ENCODE measurements at places on chromosomes 1 and 21. TPM values are rescaled to one million over a fixed set of nuclear protein-coding genes. Genes with fewer than 3 reads are reported as not detected.

GRCh38 chr1:97649591-97649990, 271.2 kb downstream of the DPYD start:
- no peak for DNase-seq
- H3K4me1 ChIP-seq, result no peaks in the 10 kb centered on the region

DNA sequence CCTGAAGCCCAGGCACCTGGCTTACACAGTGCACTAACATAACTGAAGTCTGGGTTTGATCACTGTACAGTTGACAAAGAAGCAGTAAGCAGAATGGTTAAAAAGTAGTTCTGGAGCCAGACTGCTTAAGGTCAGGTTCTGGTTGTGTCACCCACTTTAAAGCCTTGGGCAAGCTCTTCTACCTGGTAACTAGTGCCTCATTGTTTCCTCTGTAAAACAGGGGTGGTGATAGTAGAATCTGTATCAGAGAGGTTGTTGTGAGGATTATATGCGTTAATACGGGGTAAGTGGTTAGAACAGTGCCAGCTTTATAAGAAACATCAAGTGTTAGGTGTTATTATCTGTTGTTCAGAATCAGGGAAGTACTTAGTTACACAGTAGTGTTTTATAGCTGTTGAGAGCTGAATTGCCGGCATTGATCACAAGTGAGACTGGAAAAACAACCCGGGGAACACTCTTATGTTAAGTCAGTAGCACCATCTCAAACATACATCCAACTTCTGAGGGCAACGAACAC, 3.7 kb downstream of the BACH1 start:
- no peak overlapping the region for H3K4me3 ChIP-seq
- no peaks in the 10 kb centered on the region for H3K36me3 ChIP-seq
- peaks cover 80% of the 10 kb centered on the region for H3K4me1 ChIP-seq
- DNase-seq, result no peak
- H3K27ac ChIP-seq, result peak overlapping the region; percentile 99
- H3K27me3 ChIP-seq, result no peaks in the 10 kb centered on the region

DNA sequence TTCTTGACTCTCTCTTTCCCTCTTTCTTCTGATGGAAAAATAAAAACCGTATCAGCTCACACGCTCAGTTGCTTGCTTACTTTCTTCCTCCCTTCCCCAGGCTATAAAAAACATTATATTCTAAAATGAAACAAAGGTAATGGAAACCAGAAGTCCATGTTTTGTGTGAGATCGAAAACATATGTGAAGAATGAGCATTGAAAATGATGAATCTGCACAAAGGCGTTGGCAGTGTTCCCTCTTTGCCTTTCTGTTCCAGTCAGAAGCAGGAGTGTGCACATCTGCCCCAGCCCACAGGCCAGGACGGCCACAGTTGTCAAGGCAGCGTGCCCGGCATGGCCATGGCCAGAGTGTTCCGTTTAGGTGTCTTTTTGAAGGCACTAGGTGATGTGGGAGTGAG, 185.3 kb upstream of the USP24 start:
- H3K4me1 ChIP-seq, result no peaks in the 10 kb centered on the region
- peaks cover 11% of the 10 kb centered on the region for H3K27me3 ChIP-seq
- no peak overlapping the region for H3K4me3 ChIP-seq
- DNase-seq, result no peak

DNA sequence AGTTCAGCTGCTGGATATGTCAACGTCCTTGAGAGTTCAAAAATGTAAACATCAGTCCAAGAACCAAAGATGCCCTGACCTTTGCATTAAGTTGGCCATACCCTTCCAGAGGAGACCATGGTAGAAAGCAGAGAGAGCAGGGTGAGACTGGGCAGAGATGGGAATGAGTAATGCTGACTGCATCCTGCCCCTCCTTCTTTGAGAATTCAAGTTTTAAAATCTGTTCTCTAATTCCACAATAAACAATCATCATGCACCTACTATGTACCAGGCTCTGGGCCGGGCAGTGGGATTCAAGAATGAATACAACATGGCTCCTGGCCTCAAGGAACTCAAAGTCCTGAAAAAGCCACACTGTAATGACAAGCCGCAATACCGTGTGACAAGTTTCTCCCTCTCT, 3.9 kb upstream of the HAO2 start:
- no peak overlapping the region for H3K4me3 ChIP-seq
- no peak for DNase-seq
- no peaks in the 10 kb centered on the region for H3K4me1 ChIP-seq

- H3K27ac ChIP-seq, result no peak overlapping the region
- H3K36me3 ChIP-seq, result no peaks in the 10 kb centered on the region
- H3K4me1 ChIP-seq, result peaks cover 13% of the 10 kb centered on the region
- no peak overlapping the region for H3K4me3 ChIP-seq
- H3K27me3 ChIP-seq, result no peaks in the 10 kb centered on the region
These were observed 9.7 kb upstream of the THEM4 start for GRCh38 chr1:151918819-151919610.

- peaks cover 4% of the 10 kb centered on the region for H3K27me3 ChIP-seq
- H3K4me1 ChIP-seq, result peaks cover 4% of the 10 kb centered on the region
- no peak for DNase-seq
- H3K36me3 ChIP-seq, result no peaks in the 10 kb centered on the region
- H3K27ac ChIP-seq, result no peak overlapping the region
These were observed 4.8 kb upstream of the GPR37L1 start for GRCh38 chr1:202117898-202118371.

- H3K4me3 ChIP-seq, result no peak overlapping the region
- no peaks in the 10 kb centered on the region for H3K4me1 ChIP-seq
- no peak overlapping the region for H3K27ac ChIP-seq
- H3K36me3 ChIP-seq, result peaks cover 93% of the 10 kb centered on the region
- no peaks in the 10 kb centered on the region for H3K27me3 ChIP-seq
- no peak for DNase-seq
These were observed 56.0 kb downstream of the SASS6 start for GRCh38 chr1:100076744-100077143.

DNA sequence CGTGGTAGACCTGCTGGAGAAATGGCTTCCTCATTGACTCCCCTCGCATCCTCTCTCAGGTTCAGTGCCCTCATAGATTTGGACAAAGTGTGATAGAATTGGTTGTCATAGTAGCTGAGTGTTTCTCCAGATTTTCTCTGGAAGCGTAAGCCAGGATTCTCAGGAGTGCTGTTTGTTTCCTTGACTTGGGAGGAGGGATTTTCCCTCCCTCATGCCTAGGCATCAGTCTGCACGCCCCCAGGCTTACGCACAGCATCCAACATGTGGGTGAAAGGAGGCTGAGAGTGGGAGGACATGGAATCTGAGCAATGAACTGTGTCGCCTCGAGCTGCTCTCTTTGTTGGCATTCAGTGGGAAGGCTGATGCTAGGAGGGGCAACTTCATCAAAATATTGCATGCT, 503.5 kb downstream of the LTN1 start:
- H3K27me3 ChIP-seq, result no peaks in the 10 kb centered on the region
- H3K4me1 ChIP-seq, result no peaks in the 10 kb centered on the region
- DNase-seq, result no peak
- no peak overlapping the region for H3K27ac ChIP-seq
- no peak overlapping the region for H3K4me3 ChIP-seq

DNA sequence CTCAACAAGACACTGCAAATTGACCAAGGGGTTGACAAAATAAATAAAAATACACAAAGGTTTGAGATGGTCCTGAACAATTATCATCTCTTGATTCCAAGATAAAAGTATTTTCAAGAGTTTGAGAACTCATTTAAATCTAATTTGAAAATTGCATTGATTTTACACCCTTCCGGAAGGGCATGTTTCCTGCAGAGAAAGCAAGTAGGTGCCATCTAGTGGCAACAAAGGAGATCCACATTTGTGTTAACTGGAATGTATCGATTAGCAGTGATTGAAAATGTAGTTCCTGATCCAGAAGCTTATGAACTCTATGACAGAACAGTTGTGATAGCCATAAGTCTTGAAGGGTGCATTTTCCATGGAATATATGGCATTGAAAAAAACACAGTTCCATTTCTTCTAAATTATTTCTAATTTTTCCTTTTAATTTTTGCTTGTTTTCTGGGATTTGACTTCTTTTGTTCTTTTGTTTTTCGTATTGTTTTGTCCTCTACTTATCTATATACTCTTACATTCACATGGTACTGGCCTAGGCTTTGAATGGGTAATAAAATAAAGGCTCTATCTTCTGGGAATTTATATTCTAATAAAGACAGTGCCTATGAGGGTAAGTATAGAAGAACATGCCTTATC, 143.7 kb downstream of the DNM3 start:
- H3K36me3 ChIP-seq, result no peaks in the 10 kb centered on the region
- no peak overlapping the region for H3K4me3 ChIP-seq
- no peak overlapping the region for H3K27ac ChIP-seq

DNA sequence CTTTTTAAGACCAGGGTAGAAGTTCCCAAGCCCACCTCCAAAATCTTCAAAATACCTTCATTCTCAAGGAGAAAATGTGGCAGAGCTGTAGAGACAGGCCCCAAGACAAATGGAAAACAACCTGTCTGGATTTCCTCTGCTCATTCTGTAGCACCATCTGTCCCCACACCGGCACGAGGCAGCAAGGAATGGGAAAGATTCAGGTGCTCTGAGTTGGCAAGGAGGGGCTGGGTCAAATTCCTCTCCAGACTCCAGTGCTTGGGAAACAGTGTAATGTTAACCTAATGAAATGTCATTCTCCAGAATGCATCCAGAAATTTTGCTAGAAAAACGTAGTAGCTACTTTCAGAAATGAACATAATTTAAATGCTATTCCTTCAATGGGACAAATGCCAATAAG, 9.3 kb downstream of the PABPC4 start:
- H3K36me3 ChIP-seq, result peaks cover 100% of the 10 kb centered on the region
- no peaks in the 10 kb centered on the region for H3K4me1 ChIP-seq
- H3K27ac ChIP-seq, result no peak overlapping the region
- H3K4me3 ChIP-seq, result no peak overlapping the region

- no peak for DNase-seq
- H3K4me1 ChIP-seq, result peaks cover under 1% of the 10 kb centered on the region
- H3K27me3 ChIP-seq, result no peaks in the 10 kb centered on the region
These were observed 105.4 kb downstream of the PSMG1 start for GRCh38 chr21:39077876-39078275.

DNA sequence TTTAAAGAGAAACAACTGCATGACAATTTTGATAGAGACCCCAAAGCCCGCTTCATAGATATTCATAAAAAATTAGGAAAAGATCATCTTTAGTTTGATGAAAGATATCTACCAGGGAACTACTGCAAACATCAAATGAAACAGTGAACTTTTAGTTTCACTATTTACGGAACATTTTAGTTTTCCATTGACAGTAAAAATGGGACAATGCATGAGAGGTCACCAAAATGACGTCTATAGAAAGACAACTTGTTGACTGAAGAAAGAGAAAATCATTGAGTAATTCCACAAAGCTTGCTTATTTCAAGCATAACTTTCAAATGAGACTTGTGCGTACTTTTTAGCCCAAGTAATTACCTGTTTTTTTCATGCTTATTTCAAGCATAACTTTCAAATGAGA, 411.4 kb downstream of the HLX start:
- H3K4me3 ChIP-seq, result no peak overlapping the region
- H3K27ac ChIP-seq, result no peak overlapping the region
- no peak for DNase-seq
- no peaks in the 10 kb centered on the region for H3K27me3 ChIP-seq
- H3K36me3 ChIP-seq, result no peaks in the 10 kb centered on the region

- peaks cover 18% of the 10 kb centered on the region for H3K27me3 ChIP-seq
- no peak overlapping the region for H3K4me3 ChIP-seq
- H3K4me1 ChIP-seq, result no peaks in the 10 kb centered on the region
- no peaks in the 10 kb centered on the region for H3K36me3 ChIP-seq
- no peak for DNase-seq
These were observed 498.0 kb downstream of the MATN1 start for GRCh38 chr1:30225357-30225756.

- no peaks in the 10 kb centered on the region for H3K27me3 ChIP-seq
- DNase-seq, result no peak
- H3K4me1 ChIP-seq, result no peaks in the 10 kb centered on the region
- no peak overlapping the region for H3K27ac ChIP-seq
- no peak overlapping the region for H3K4me3 ChIP-seq
These were observed 49.8 kb downstream of the SLC35D1 start for GRCh38 chr1:67004176-67004575.

DNA sequence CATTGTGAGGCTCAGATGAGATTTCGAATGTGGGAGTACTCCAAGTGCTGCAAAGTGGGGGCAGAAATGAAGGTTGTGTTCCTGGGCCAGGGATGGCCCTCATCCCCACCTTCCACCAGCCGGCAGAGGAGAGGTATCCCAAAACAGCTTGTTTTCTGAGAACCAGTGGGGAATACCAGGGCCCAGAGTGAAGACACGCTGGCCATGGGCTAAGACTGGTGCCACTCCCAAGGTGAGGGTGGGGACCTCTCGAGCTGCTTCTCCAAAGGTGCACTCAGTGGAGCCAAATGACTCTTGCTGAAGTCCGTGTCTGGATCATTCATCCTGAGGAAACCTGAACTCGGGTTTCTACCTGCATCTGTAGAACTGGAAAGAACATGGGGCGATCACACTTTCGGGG, 22.1 kb downstream of the KCNA2 start:
- no peaks in the 10 kb centered on the region for H3K27me3 ChIP-seq
- no peak overlapping the region for H3K27ac ChIP-seq
- no peak for DNase-seq
- no peaks in the 10 kb centered on the region for H3K36me3 ChIP-seq
- no peak overlapping the region for H3K4me3 ChIP-seq

DNA sequence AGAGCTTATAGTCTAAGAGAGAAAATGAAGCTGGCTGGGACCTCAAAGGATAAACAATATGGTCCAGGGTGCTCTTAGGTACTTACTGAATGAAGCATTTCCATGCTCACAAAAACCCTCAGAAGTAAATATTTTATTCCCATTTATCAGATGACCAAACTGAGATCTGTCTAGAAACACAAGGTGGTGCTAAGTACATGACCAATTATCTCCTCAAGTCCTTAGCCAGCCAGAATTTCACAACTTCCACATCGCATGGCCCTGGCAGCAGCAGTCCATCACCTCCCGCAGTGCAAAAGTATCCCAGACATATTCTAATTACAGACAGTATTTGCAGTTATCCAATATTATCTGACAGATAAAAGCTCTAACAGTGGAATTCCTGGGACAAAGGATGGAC, 321.7 kb upstream of the PROX1 start:
- DNase-seq, result no peak
- no peak overlapping the region for H3K4me3 ChIP-seq
- no peaks in the 10 kb centered on the region for H3K36me3 ChIP-seq
- H3K27me3 ChIP-seq, result no peaks in the 10 kb centered on the region

DNA sequence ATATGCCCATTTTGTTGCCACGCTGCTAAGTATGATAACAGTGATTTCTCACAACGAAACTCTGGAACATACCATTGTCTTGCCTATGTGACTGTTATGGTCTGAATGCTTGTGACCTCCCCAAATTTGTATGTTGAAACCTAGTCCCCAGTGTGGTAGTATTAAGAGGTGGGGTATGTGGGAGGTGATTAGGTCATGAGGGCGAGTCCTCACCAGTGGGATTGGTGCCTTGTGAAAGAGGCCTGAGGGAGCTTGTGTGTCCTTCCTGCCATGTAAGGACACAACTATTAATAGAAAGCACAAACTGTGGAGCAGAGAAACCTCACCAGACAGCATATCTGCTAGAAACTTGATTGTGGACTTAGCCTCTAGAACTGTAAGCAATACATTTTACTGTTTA, 84.6 kb downstream of the SELENOF start:
- DNase-seq, result no peak
- H3K4me3 ChIP-seq, result no peak overlapping the region
- H3K27ac ChIP-seq, result no peak overlapping the region
- H3K36me3 ChIP-seq, result no peaks in the 10 kb centered on the region
- no peaks in the 10 kb centered on the region for H3K27me3 ChIP-seq

The HNRNPCL1 gene
- total RNA-seq, result not detected

The CDCA8 gene
- total RNA-seq, result 5.8 TPM

The USH2A gene
- not detected for total RNA-seq

The IGSF9 gene
- total RNA-seq, result 3.0 TPM

The SPRR2E gene
- total RNA-seq, result not detected

The TDRKH gene
- 13.3 TPM for total RNA-seq

The S100A9 gene
- total RNA-seq, result 1,552 TPM
